ENCODE measurements at places on chromosomes 5 and 9. TPM values are rescaled to one million over a fixed set of nuclear protein-coding genes. Genes with fewer than 3 reads are reported as not detected.

Gene IFNK
- not detected for total RNA-seq

Gene KCTD16
- total RNA-seq = 0.08 TPM

Gene PDE8B
- 0.62 TPM for total RNA-seq

Gene ASS1
- 26.2 TPM for total RNA-seq

Gene WDR31
- 0.80 TPM for total RNA-seq

DNA sequence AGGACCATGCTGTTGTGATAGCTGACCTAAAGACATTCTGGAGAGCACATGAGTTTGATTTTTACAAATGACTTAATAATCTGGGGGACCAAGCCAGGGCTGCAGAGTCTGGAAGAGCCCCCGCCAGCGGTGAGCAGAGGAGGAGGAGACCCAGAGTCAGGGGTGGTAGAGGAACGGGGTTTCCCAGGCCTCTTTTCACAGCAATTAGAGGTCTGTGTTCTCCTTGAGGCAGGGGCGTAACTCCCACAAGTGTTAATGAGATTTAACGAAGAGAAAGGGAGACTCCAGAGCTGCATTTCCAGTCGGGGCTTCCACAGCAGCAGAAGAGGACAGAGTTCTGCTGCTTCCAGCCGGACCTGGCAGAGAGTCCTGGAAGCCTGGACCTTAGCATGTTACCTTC is 137.9 kb upstream of the SLC24A2 start:
- DNase-seq = no peak

GRCh38 chr5:33701951-33702350 is 189.8 kb downstream of the ADAMTS12 start:
- DNase-seq = no peak

DNA sequence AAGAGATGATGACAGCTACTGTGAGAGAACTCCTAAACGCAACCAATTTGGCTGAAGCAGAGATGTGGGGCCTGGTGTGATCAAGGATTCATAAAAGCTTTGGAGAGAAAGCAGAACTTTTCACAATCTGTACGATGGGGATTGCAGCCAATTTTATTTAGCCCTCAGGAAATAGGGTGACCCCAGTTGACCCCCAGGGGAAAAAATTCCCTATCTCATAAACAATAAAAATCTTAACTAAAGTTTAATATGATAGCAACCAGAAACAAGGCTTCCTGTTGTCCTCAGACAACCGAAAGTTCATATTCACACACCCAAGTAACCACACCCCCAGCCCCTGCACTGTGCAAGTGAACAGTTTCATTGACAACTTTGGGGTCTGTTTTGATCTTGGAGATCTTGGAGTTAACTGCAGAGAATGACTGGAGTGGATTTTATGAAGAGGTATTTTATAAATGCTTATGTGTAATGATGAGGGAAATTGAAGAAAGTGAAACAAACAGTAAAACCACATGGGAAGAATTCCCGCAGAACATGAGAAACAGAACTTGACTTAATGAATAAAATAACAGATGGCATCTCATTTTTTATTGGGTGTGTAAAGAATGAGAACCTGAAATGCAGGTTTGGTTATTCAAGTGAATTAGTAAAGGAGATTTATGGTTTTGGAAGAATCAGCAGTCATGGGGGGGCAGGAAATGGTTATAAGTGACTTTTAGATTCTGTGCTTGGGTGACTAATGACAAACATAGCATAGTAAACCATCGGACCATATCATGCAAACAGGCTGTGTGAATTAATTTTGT is 94.5 kb downstream of the PDE4D start:
- DNase-seq = no peak

DNA sequence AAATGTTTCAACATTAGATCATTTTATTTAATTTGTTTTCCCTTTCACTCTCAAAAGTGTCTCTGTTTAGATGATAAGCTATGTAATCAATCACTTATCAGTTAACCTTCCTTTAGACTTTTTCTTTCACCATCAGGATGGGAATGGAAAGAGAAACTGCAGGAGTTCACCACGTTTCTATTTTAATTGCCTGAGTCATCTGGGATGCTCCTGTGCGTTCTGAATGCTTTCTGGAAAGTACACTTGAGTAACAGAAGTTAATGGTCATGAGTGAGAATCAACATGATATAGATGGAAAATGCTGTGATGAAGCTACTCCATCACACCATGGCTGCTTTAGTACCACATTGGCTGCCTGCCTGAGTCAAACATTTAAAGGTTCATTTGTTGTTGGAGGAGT is 783.3 kb upstream of the CDH9 start:
- no peak for DNase-seq

GRCh38 chr5:25448646-25449045 is 803.9 kb upstream of the CDH10 start:
- DNase-seq = no peak

DNA sequence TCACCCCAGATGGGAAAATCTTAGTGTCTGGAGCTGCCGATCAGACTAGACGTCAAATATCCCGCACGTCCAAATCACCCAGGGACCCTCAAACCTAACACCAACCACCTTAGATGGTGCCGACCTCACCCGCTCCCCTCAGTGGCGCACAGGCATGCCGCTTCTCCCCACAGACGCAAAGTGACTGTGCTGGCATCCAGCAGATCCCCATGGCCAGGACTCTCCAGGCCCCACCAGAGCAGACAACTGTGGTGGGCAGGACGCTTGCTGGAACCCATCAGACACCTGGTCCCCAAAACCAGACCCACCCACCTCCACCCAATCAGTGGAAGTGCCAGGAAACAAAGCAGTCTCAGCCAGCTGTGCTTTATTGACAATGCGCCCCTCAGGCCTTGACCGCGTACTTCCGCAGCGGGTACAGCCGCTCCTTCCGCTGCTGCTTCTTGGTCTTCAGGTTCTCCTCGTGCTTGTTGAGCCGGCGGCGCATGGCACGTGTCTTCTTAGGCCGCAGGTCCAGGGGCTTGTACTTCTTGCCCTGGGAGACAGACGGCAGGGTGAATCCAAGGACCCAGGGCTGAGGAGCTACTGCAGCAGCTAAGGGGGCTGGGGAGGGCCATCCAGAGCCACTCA is 4.1 kb downstream of the RPL35 start:
- no peak for DNase-seq
